Activated naive CD4-positive, alpha-beta T cell treated with anti-CD3 and anti-CD28 coated beads, Interleukin-2, amount 50 U/mL, for 16 hours (primary cell): ENCODE measurements at places on chromosomes 2 and 18.

DNA sequence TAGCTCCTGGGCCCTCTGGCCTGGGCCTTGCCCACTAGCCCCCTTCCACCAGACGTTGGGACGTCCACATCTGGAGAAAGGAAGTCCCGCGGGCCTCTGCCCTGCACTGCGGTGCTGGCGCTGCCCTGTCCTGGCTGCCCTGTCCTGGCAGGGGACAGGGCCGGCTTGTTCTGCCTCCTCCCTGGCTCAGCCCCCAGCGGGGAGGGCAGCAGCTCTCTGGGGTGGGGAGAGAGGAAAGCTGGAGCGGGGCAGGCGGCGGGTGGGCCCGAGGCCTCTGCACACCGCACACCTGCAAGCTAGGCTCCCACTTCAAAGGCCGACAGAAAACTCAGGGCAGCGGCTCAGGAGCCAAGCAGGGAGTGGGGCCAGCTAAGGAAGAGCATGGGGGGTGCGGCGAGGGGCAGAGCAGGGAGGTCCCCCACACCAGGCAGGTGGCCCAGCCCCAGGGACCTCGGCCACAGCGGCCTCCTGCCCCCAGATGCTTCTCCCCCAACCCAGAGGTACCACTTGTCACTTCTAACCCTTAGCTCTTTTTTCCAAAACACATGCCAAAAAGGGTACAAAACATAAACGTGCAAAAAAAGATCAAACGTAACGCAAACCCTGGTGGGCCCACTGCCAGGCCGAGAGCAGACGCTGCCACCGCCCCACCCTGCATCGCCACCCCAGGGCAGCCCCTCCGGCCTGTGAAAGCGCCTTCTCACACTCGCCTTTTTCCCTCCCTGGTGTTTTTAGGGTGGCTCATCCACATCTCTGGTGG lies 13.5 kb downstream of the SNED1 start:
- peak; percentile 12 for DNase-seq

- DNase-seq, result no peak
Observed at GRCh38 chr2:120650022-120650644, 85.5 kb upstream of the GLI2 start.

GRCh38 chr2:163266772-163267171 lies 428.2 kb upstream of the KCNH7 start:
- no peak for DNase-seq

DNA sequence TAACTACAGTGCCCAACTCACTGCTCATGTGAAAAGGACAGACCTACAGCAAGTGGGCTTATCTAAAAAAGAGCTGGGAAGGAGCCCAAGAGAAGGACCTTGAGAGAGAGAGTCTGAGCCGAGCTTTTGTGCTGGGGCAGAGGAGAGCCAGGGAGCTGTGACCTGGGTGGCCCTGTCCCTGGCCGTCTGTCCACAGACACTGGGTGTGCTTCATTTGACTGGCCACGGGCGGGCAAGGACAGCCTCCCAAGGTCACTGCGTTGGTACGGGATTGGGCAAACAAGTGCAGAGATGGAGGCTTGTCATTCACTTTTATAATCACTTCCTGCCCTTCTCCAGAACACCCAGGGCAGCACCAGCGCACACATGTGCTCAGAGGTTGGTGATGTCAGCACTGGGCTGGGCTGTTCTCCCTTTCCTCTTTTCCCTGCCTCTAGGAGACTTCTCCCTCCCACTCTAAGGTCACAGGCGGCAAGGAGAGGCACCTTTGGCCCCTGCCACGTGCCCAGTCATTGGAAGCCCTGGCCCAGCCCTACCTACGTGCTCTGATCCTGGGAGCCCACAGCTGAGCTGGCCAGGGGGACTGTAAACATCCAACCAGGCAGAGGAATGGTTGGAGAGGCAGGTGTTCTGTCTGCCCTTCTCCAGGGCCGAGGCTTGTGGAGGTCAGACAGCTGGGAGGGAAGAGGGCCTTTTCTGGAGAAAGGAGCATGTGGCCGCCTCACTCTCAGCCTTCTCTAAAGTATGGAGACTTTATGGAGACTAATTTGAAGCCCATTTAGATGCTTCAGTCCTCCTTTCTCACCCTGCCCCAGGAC lies 6.4 kb upstream of the PSD4 start:
- DNase-seq, result peak; percentile 46

- DNase-seq, result no peak
Observed at GRCh38 chr2:152284398-152284797, 50.6 kb upstream of the FMNL2 start.

GRCh38 chr18:76392349-76392748 lies 102.7 kb downstream of the ZNF516 start:
- DNase-seq, result no peak

DNA sequence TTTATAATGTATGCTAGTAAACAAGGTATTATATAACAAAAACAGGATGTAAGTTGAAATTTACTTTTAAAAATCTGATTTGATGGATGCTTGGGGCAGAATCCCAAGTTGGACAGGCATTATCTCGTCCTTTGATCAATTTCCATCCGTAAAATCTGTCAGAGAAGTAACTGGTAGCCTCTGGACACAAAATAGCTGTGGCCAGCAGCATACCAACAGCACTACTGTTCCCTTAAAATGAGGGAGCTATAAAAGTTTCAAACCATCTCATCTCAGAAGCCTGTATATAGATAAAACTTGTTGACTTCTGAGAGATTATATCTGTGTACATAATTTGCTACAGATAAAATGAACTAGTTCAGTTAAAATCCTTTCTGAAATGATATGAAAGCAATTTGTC lies 14.7 kb upstream of the METAP1D start:
- DNase-seq, result no peak

DNA sequence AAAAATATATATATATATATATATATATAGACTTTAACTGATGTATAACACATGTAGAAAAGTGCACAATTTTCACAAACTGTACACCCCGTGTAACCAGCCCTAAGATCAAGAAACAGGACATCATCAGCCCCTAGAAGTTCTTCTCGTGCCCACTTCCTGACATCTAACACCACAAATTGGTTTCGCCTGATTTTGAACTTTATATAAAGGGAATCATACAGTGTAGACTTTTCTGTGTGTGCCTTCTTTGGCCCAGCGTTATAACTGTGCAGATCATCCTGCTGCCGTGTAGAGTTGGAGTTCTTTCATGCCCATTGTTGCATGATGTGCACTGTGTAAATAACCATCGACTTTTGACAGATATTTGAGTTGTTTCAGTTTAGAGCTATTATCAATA lies 41.0 kb downstream of the SMAD7 start:
- no peak for DNase-seq

GRCh38 chr2:31337860-31338259 lies 76.7 kb downstream of the XDH start:
- no peak for DNase-seq

DNA sequence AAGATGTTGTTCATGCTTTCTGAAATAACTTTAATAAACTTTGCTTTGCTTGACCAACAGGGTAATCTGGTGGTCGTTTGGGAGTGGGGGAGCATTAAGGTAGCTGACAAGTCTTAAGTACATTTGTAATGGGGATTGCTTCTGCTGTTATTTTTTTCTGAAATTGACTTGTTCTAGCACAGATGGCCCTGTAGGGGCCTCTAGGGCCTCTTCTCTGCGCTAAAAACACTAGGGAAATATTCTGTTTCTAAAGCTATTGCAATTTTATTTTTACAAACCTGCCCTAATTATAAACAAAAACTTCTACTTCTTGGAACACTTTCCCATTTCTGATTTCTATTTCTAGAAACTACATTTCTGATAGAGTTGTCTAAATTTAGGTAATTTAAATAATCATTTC lies 191.3 kb upstream of the KCNJ3 start:
- DNase-seq, result no peak

DNA sequence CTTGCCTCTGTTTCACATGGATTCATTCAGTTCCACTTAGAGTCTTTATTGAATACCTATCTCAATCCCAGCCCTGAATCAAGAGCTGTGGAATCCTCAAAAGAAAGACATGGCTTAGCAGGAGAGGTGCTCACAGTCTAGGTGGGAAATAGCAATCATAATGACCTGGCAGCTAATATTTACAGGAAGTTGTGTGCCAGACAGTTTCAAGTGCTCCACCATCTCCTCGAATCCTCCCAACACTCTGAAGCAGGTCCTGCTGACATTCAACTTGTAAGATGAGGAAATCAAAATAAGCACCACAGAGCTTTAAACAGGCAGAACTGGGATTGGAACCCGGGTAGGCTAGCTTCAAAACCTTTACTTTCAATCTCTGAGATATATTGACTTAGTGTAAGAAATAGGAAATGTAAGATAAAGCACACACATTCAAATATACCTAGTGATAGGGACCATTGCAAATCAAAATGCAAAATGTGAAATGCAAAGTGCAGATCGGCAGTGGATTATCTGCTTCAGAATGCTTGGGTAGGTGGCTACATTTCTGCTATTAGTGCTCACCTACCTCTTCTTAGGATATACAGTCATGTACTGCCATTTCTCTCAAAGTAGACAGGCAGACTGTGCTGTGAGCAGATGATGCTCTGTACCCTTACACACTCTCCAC lies 182.0 kb downstream of the PRKCE start:
- no peak for DNase-seq

GRCh38 chr2:134574611-134575330 lies 144.0 kb downstream of the TMEM163 start:
- no peak for DNase-seq

GRCh38 chr18:61750840-61751668 lies 141.8 kb downstream of the RNF152 start:
- DNase-seq, result no peak

DNA sequence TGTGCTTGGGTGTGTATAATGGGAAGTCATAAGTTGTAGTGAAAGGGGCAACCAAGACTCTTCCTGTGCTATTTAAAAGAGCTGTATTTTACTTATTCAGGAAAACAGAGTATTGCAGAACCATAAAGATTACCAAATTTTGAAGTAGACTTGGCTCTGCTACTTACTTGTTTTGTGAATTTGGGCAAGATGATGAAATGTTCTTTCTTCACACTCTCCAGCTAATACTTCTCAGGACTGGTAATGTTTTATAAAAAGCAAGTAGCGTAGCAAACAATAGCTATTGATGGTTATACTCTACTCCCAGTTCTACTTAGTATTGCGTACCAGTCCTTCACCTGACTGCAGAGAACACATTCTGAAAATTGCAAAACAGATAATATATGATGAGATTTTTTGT lies 374.1 kb downstream of the ARHGAP15 start:
- no peak for DNase-seq

DNA sequence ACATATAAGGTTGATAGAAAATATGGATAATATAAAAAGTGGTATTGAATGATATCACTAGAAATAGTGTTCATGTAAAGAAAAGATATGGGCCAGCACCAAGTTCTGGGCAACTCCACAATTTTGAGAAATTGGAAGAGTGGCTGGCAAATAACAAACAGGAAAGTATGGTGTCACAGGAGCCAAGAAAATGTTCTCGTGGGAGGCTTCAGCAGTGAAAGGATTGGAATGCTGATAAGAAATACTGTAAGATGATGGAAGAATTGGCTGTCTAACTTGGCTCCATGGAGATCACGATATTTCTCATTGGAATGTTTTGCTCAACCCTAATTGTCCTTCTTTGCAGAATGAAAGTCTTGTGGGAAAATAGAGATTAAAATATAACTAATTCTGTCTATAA lies 856.8 kb downstream of the DPP10 start:
- DNase-seq, result no peak

- DNase-seq, result no peak
Observed at GRCh38 chr18:27478459-27478858, 293.4 kb upstream of the CHST9 start.

GRCh38 chr2:163081754-163082153 lies 243.2 kb upstream of the KCNH7 start:
- no peak for DNase-seq

- peak; percentile 63 for DNase-seq
Observed at GRCh38 chr2:172931918-172932520, 143.6 kb upstream of the MAP3K20 start.

GRCh38 chr18:70299393-70299792 lies 10.5 kb downstream of the SOCS6 start:
- no peak for DNase-seq

GRCh38 chr2:55118643-55119083 lies 68.4 kb upstream of the RTN4 start:
- DNase-seq, result no peak

GRCh38 chr2:201150454-201151020 lies 32.4 kb upstream of the CASP10 start:
- no peak for DNase-seq
